Activated CD8-positive, alpha-beta T cell treated with anti-CD3 and anti-CD28 coated beads, Interleukin-2, amount 10 ng/mL, durations not matched to agents 7 days and 5 days (primary cell): ENCODE measurements at places on chromosomes 16 and 17. TPM values are rescaled to one million over a fixed set of nuclear protein-coding genes. Genes with fewer than 3 reads are reported as not detected.

The ARL5C gene
- total RNA-seq, result not detected

The CUEDC1 gene
- total RNA-seq, result 0.18 TPM

The MAPT gene
- not detected for total RNA-seq

- no peak for DNase-seq
- peaks cover 35% of the 10 kb centered on the region for H3K4me1 ChIP-seq
- H3K27me3 ChIP-seq, result peaks cover 4% of the 10 kb centered on the region
- H3K4me3 ChIP-seq, result no peak overlapping the region
- no peak overlapping the region for H3K27ac ChIP-seq
Measured at GRCh38 chr16:49466881-49467280, 93.3 kb downstream of the C16orf78 start.

DNA sequence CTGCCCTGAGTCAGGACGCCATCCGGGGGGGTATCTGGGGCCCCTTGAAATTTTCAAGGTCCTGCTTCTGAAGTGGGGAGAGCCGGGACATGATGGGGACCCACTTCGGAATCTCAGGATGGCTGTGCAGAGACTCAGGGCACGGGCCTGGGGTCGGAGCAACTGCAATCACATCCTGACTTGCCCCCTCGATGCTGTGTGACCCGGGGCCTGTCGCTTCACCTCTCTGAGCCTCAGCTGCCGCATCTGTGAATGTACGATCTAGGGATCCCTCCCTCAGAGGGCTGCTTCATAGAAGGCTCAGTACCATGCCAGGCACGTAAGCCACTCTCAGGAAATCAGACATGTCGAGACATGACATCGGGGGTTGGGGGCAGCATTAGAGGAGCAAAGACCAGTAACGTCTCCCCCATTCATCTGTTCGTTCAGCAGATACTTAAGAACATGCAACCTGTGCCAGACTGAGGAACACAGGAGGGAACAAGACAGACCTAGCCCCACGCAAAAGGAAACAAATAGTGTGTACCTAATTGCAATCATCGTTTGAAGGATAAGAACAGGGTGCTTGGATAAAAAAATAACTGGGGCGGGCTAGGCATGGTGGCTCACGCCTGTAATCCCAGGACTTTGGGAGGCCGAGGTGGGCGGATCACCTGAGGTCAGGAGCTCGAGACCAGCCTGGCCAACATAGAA is 229.6 kb downstream of the PARN start:
- H3K4me1 ChIP-seq, result no peaks in the 10 kb centered on the region
- no peaks in the 10 kb centered on the region for H3K36me3 ChIP-seq
- no peak overlapping the region for H3K4me3 ChIP-seq
- no peaks in the 10 kb centered on the region for H3K27me3 ChIP-seq
- no peak for DNase-seq

DNA sequence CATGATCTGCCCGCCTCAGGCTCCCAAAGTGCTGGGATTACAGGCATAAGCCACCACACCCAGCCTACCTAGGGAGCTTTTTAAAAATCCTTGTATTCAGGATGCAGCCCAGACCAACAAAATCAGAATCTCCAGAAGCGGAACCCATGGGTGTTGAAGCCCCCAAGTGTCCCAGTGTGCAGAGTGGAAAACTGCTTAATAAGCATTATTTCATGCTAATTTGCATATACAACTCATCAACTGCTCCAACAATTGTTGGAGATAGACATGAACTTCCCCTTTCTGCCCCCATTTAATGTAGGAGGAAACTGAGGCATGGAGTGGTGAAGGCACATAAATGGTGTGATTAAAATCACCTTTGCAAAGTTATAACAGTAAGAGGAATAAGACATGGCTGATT is 84.3 kb upstream of the C16orf82 start:
- H3K36me3 ChIP-seq, result no peaks in the 10 kb centered on the region
- H3K4me3 ChIP-seq, result no peak overlapping the region
- no peak for DNase-seq
- H3K4me1 ChIP-seq, result no peaks in the 10 kb centered on the region
- peaks cover 5% of the 10 kb centered on the region for H3K27me3 ChIP-seq
- H3K27ac ChIP-seq, result no peak overlapping the region

- DNase-seq, result no peak
- no peaks in the 10 kb centered on the region for H3K4me1 ChIP-seq
- H3K36me3 ChIP-seq, result no peaks in the 10 kb centered on the region
- no peak overlapping the region for H3K4me3 ChIP-seq
- H3K27me3 ChIP-seq, result peaks cover 2% of the 10 kb centered on the region
- H3K27ac ChIP-seq, result no peak overlapping the region
Measured at GRCh38 chr17:2972749-2973148, 90.7 kb downstream of the OR1D5 start.

- H3K27ac ChIP-seq, result no peak overlapping the region
- DNase-seq, result no peak
- H3K4me3 ChIP-seq, result no peak overlapping the region
- H3K36me3 ChIP-seq, result no peaks in the 10 kb centered on the region
Measured at GRCh38 chr17:17511881-17512858, 16.0 kb upstream of the RASD1 start.

DNA sequence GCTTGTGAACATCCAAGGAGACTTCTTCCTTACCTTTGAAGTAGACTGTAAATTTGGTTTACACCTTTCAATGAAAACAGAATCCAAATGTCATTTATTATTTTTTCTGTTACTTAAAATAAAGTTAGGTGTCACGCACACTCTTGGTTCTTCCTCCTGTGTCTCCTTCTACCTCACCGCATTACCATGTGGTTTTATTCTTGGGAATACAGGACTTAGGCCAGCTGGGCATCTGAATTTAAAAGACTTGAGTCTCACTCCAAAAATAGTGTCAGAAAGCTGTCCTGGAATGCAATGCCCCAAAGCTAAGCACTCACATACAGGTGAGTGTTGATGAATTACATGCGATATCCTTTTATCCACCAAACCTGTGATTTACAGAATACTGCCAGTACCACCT is 66.4 kb downstream of the MAF start:
- H3K4me1 ChIP-seq, result no peaks in the 10 kb centered on the region
- DNase-seq, result no peak
- H3K27me3 ChIP-seq, result no peaks in the 10 kb centered on the region
- no peak overlapping the region for H3K4me3 ChIP-seq
- no peak overlapping the region for H3K27ac ChIP-seq
- H3K36me3 ChIP-seq, result no peaks in the 10 kb centered on the region

- H3K27ac ChIP-seq, result no peak overlapping the region
- H3K27me3 ChIP-seq, result no peaks in the 10 kb centered on the region
- no peak overlapping the region for H3K4me3 ChIP-seq
- H3K36me3 ChIP-seq, result peaks cover 2% of the 10 kb centered on the region
- no peak for DNase-seq
- peaks cover 67% of the 10 kb centered on the region for H3K4me1 ChIP-seq
Measured at GRCh38 chr16:10741844-10742243, 1.8 kb upstream of the NUBP1 start.

DNA sequence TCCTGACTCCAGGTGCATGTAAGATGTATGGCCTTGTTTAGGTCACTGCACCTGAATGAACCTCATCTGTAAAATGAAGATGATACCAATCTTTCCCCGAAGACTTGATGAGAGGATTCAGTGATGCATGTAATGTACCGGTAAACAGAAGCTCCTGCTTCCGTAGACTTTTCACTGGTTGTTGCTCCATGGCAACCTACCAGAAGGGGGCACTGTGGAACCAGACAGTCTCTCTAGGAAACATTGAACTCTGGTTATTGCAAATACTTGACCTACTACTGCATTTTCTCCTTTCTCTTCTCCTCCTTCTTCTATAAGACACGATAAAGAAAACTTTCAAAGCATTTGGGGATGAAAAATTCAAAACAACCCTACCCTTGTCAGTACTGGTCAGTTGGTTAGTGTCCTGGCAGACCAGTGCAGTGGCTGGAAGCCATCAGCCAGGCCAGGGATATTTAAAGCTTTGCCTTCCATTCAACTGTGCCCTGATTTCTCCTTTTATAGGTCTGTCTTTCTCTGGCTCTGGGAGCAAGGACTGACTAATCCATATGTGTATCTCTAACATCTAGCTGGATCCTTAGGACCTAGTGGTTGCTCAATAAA is 667.4 kb upstream of the SALL1 start:
- H3K27ac ChIP-seq, result no peak overlapping the region
- no peaks in the 10 kb centered on the region for H3K36me3 ChIP-seq
- H3K4me3 ChIP-seq, result no peak overlapping the region
- no peaks in the 10 kb centered on the region for H3K4me1 ChIP-seq

- H3K27ac ChIP-seq, result no peak overlapping the region
- H3K4me1 ChIP-seq, result peaks cover 17% of the 10 kb centered on the region
- H3K27me3 ChIP-seq, result peaks cover 35% of the 10 kb centered on the region
- no peak overlapping the region for H3K4me3 ChIP-seq
- DNase-seq, result no peak
- H3K36me3 ChIP-seq, result no peaks in the 10 kb centered on the region
Measured at GRCh38 chr17:44307387-44308186, 814 bp upstream of the RUNDC3A start.
